B cell (primary cell): ENCODE measurements at places on chromosomes 2 and 18. TPM values are rescaled to one million over a fixed set of nuclear protein-coding genes. Genes with fewer than 3 reads are reported as not detected.

ZNF24 gene
- 80.1 and 83.7 TPM in 2 replicates for total RNA-seq

GKN1 gene
- not detected in 2 replicates for total RNA-seq

RAX gene
- not detected in 2 replicates for total RNA-seq

ASB18 gene
- not detected in 2 replicates for total RNA-seq

CHRNG gene
- total RNA-seq = not detected in 2 replicates

DNA sequence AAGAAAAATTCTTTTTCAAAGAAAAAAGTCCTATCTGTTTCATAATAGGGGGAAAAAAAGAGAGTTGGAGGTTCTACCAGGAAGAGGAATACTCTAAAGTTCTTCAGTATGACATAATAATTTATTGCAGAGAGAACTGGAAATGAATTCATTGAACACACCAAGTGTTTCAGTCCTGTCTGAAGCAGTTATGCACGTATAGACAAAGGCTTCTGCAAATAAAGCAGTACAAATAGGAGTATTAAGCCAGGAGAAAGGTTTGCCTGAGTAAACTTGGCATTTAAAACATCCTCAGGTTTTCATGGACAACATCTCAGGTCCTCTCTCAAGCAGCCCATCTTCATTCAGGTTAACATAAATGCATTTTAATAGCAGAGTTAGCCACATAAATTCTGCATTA, 141.6 kb downstream of the CCDC148 start:
- no peak overlapping the region for H3K27ac ChIP-seq
- DNase-seq = no peak
- H3K36me3 ChIP-seq = no peaks in the 10 kb centered on the region

DNA sequence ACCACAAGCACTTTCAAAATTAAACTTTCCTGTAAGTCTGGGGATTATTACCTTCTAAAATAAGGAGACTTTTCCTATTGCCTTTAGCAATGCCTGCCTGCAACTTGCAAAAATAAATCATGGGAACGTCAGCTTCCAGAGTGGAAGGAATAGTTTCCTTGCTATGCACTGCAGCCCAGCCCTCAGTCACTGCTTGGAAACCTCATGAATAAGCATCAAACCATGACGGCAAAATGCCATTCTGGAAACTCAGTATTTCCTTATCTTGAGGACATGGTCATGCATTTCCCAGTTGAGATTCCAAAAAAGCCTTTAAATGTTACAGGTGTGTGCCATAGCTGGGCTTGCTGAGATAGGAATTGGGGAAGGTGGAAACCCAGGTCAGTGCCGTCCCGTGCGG, 84.2 kb upstream of the OTOS start:
- H3K27me3 ChIP-seq = peaks cover 3% of the 10 kb centered on the region
- no peaks in the 10 kb centered on the region for H3K4me1 ChIP-seq
- H3K36me3 ChIP-seq = no peaks in the 10 kb centered on the region
- no peak overlapping the region for H3K27ac ChIP-seq

DNA sequence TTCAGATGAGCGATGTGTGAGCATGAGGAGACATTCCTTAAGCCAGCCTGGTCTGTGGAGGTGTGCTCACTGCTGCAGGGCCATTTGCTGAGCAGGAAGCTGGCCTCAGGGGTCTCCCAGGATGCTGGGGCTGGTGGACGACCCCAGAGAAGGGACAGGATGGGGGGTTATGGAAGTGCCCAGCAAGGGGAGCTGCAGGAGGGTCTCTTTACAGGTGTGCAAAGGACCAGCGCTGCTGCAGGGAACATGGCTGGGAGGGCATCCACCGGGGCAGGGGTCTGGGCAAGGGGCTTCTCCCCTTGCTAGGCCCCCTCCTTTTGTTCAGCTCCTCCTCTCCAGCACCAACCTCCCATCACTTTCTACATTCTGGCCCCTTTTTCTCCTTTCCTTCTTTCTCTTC, 185.2 kb downstream of the GBX2 start:
- no peak overlapping the region for H3K27ac ChIP-seq
- no peak for DNase-seq
- H3K36me3 ChIP-seq = no peaks in the 10 kb centered on the region
- H3K4me1 ChIP-seq = no peaks in the 10 kb centered on the region
- H3K4me3 ChIP-seq = no peak overlapping the region

GRCh38 chr18:24586662-24587360, 126.4 kb downstream of the HRH4 start:
- no peaks in the 10 kb centered on the region for H3K36me3 ChIP-seq
- DNase-seq = no peak
- no peak overlapping the region for H3K4me3 ChIP-seq
- no peaks in the 10 kb centered on the region for H3K4me1 ChIP-seq

DNA sequence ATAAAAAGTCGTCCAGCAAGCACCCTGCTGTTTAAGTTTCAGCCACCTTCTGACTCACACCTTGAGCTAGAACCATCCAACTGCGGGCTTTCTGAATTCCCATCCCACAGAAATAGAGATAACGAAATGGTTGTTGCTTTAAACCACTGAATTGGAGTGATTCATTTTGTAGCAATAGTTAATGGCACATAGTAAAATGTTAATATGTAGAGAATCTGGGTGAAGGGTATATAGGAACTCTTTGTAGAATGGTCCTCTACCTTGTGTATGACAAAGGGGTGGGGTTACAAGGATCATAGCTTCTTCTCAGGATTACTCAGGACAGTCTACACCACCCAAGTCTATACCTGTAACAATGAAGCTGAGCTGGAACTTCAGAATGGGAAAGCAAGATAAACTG, 2.4 kb upstream of the MAPRE3 start:
- peaks cover 2% of the 10 kb centered on the region for H3K27me3 ChIP-seq
- no peaks in the 10 kb centered on the region for H3K36me3 ChIP-seq
- H3K27ac ChIP-seq = no peak overlapping the region
- no peak overlapping the region for H3K4me3 ChIP-seq
- H3K4me1 ChIP-seq = peaks cover 12% of the 10 kb centered on the region

DNA sequence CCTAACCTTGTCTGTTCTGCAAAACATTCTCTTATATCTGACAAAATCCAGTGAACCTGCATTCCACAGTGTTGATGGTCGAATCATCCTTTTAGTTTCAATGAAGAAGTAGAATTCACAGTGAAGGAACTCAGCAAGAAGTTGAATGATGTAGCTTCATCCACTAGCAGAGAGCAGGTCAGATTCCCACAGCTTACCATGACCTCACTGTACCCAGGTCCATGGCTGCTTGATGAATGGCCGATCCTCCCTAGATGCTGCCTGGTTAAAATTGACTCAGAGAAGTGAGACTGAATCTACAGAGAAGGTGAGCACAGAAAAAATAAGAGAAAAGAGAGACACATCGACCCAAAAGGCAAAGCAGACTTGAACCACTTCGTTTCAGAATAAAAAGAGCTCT, 906.0 kb upstream of the CHAC2 start:
- no peaks in the 10 kb centered on the region for H3K36me3 ChIP-seq
- H3K4me3 ChIP-seq = no peak overlapping the region

- no peak for DNase-seq
- H3K27ac ChIP-seq = no peak overlapping the region
- H3K4me1 ChIP-seq = no peaks in the 10 kb centered on the region
- H3K4me3 ChIP-seq = no peak overlapping the region
- no peaks in the 10 kb centered on the region for H3K36me3 ChIP-seq
- H3K27me3 ChIP-seq = no peaks in the 10 kb centered on the region
These were observed 82.6 kb downstream of the PKP4 start for GRCh38 chr2:158539176-158540005.

DNA sequence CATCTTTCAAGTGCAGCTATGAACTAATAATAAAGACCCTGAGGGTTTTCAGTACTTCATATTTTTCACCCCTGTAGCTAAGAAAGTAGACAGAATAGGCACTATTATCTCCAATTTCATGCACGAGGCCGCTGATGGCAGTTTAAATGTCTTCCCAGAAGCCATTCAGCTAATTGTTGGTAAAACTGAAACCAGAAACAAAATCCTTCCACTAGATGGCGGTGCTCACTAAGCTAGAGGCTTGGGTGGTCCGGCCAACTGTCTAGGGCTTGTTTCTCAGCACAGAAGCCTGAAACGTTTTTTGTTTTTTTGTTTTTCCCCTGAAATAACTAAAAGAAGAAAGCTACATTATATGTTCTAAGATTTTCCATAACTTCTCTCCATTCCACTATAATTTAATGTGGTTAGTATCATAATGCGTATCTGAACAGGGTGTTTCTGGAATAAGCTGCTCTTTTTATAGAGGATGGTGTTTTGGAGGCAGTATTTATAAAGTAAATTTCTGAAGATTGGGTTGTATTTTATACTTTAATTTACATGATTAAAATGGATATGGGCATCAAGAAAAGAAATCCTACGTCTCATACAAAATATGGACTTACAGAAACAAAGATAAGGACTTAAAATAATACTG, 159.4 kb downstream of the PIK3C3 start:
- no peaks in the 10 kb centered on the region for H3K27me3 ChIP-seq
- peaks cover 10% of the 10 kb centered on the region for H3K4me1 ChIP-seq
- no peaks in the 10 kb centered on the region for H3K36me3 ChIP-seq
- H3K27ac ChIP-seq = no peak overlapping the region
- no peak overlapping the region for H3K4me3 ChIP-seq

DNA sequence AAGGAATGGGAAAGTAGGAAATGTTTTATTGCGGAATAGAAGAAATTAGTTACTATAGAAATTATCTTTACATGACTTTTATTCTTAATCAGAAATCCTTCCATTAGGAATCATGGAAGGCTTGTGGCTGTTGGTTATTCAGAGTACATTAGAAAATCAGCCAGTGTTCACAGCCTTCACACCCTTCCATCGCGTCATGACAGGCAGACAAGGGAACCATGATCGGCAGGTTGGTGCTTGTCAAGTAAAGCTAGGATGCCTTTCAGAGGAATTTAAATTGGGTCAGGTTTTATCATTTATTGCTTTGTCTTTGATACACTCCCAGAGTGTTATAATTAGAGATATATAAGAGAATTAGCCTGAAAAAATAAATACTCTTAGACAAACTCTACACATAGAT, 400.6 kb downstream of the THSD7B start:
- H3K36me3 ChIP-seq = no peaks in the 10 kb centered on the region
- no peaks in the 10 kb centered on the region for H3K4me1 ChIP-seq
- no peak overlapping the region for H3K4me3 ChIP-seq
- H3K27ac ChIP-seq = no peak overlapping the region
- DNase-seq = no peak

GRCh38 chr2:241001413-241002274, 3.2 kb downstream of the SNED1 start:
- DNase-seq = no peak
- no peak overlapping the region for H3K27ac ChIP-seq
- H3K4me3 ChIP-seq = no peak overlapping the region

- H3K4me3 ChIP-seq = peak overlapping the region; percentile 96
- DNase-seq = no peak
- peak overlapping the region; percentile 88 for H3K27ac ChIP-seq
- peaks cover 12% of the 10 kb centered on the region for H3K36me3 ChIP-seq
These were observed 654 bp downstream of the PIK3C3 start for GRCh38 chr18:41955688-41956087.

DNA sequence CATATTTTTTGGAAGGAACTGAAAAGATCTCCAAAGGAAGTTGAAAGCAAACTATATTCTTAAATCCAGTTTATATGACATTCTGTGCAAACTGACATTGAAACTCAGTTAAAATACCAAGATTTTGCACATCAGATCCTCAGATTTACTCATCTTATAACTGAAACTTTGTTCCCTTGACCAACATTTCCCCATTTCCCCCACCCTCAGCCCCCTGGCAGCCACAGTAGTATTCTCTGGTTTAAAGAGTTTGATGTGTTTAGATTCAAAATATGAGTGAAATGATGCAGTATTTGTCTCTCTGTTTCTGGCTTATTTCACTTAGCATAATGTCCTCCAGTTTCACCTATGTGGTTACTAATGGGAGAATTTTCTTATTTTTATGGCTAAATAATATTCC, 99.2 kb upstream of the ITGA4 start:
- no peak for DNase-seq
- peaks cover 2% of the 10 kb centered on the region for H3K4me1 ChIP-seq
- no peak overlapping the region for H3K27ac ChIP-seq
- no peaks in the 10 kb centered on the region for H3K27me3 ChIP-seq
- no peak overlapping the region for H3K4me3 ChIP-seq

- H3K27me3 ChIP-seq = peaks cover 7% of the 10 kb centered on the region
- H3K4me3 ChIP-seq = peak within 1 kb of the TSS; percentile 64
- peaks cover 12% of the 10 kb centered on the region for H3K4me1 ChIP-seq
- H3K27ac ChIP-seq = no peak within 1 kb of the TSS
- H3K36me3 ChIP-seq = no peaks in the 10 kb centered on the region
These were observed at the start of gene FMNL2 for GRCh38 chr2:152335016-152335725. Gene FMNL2, plus strand, starts transcription at chr2:152335174.

GRCh38 chr2:237234268-237234667, 148.6 kb downstream of the COPS8 start:
- no peaks in the 10 kb centered on the region for H3K36me3 ChIP-seq
- no peaks in the 10 kb centered on the region for H3K27me3 ChIP-seq
- no peak overlapping the region for H3K4me3 ChIP-seq
- H3K4me1 ChIP-seq = no peaks in the 10 kb centered on the region
- no peak overlapping the region for H3K27ac ChIP-seq

GRCh38 chr18:79323471-79323870, 72.3 kb upstream of the NFATC1 start:
- H3K36me3 ChIP-seq = peaks cover 8% of the 10 kb centered on the region
- no peak overlapping the region for H3K4me3 ChIP-seq
- no peaks in the 10 kb centered on the region for H3K4me1 ChIP-seq
- no peaks in the 10 kb centered on the region for H3K27me3 ChIP-seq
- H3K27ac ChIP-seq = no peak overlapping the region

DNA sequence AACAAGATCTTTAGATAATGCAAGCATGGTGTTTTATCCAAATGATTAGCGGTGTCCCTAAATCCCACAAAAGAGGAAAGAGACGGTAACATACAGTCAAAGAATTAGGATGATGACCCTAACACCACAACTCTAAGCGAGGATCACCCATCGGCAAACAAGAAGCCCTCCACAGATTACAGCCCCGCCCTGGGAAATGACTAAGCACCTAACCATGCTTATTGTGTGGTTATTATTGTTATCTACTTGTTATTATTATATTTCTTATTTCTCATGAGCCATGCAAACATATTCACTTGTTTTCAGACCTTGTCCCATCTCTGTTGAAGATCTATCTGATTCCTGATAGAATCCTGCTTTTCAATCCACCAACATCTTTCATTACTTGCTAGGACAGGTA, 651.3 kb downstream of the NYAP2 start:
- H3K36me3 ChIP-seq = no peaks in the 10 kb centered on the region
- no peaks in the 10 kb centered on the region for H3K4me1 ChIP-seq
- no peak for DNase-seq
- no peak overlapping the region for H3K4me3 ChIP-seq
- H3K27ac ChIP-seq = no peak overlapping the region

GRCh38 chr2:127864877-127865276, 6.9 kb upstream of the POLR2D start:
- H3K4me3 ChIP-seq = no peak overlapping the region
- no peak for DNase-seq
- H3K27ac ChIP-seq = no peak overlapping the region
